ENCODE measurements at places on chromosomes 7 and 10.

DNA sequence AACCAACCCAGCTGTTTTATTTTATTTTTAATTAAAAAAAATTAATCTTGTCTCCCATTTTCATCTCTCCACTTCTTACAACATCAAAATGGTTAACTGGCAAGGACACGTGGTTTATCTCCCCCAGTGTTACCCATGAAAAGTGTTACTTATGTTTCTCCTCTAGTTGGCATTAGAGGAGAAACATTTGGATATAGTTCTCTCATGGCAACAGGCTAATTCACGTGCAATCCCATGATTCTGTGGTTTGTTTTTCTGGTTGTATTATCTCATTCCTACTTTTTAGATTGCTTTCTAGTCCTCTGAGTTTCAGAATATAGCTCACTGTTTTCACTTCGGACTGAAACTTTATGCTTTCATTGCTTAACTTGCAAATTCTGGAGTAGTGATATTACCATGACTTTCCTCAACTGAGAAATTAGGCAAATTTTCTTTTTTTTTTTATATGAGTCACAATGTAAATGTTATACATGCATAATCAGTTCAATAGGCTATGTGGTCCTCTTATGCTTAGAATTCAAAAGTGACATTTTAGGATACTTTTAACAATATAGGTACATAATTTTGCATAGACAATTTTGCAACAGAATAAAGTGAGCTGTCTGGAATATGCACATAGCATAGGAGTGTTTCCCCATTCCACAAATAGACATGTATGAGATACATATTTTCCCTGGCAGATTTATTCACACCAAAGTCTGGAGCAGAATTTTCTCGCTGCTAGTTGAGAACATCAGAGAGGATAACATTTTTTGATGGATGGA lies 43.0 kb downstream of the LHFPL3 start:
- DNase-seq: no peak

DNA sequence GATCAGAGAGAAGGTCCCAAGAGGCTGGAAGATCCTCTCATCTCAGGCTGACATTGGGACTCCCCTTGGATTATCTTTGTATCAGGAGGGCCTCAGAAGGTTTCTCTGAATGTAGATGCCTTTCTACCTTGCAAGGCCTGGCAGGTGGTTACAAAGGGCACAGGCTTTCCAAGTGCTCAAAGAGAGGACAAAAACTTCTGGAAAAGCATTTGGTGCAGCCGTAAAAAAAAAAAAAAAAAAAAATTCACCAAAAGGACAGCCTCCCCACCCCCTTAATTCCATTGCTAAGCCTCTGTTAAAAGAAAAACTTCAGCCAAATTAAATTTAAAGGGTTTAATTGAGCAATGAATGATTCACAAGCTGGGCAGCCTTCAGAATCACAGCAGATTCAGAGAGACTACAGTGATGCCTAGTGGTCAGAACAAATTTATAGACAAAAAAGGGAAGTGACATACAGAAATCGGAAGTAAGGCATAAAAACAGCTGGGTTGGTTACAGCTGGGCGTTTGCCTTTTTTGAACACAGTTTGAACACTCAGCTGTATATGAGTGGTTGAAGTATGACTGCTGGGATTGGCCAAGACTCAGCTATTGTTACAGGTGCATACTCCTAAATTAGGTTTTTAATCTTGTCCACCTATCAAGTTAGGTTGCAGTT lies 42.5 kb upstream of the LRGUK start:
- peak; percentile 74 for DNase-seq

GRCh38 chr7:68043546-68043945 lies 1046.9 kb downstream of the TYW1 start:
- no peak for DNase-seq

GRCh38 chr10:19788902-19789301 lies 27.3 kb upstream of the PLXDC2 start:
- no peak for DNase-seq

- no peak for DNase-seq
Observed at GRCh38 chr7:19143881-19144574, 1.2 kb downstream of the FERD3L start.

- no peak for DNase-seq
Observed at GRCh38 chr10:72030762-72031543, 57.4 kb downstream of the SPOCK2 start.

GRCh38 chr10:21292763-21293517 lies 232.5 kb downstream of the SKIDA1 start:
- no peak for DNase-seq

GRCh38 chr7:69199661-69200060 lies 398.6 kb upstream of the AUTS2 start:
- no peak for DNase-seq

GRCh38 chr7:2471022-2471329 lies 5.2 kb downstream of the GRIFIN start:
- DNase-seq: no peak

DNA sequence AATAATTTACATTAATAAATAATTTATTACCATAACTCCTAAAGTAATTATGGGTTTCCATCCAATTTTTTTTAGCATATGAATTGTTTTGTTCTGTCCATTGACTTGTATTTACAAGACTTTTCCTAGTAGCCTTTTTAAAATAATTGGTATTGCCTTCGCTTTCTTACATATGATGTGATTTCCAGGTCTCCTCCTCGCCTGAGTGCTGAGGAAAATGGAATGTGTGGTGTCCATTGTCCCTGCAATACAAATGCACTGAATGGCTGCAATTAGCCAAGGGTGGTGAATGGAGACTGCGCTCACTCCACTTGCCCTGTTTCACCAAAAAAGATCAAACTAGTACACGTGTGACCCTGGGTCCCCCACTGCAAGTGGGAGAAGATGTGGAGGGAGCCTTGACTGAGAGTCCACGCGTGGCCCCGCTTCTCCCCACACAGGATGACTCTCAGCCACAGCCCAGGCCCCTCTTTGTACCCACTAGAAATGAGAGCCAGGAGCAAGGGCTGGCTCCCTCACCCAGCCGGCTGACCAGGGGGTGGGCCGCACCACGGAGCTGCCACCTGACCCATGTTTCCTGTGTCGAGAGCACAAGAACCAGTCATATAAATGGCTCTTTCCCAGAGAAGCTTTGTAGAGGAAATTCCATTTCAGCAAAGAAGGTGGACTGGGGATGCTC lies 52.6 kb downstream of the FAM53B start:
- no peak for DNase-seq

- DNase-seq: no peak
Observed at GRCh38 chr7:26437003-26437532, 145.4 kb downstream of the SNX10 start.

DNA sequence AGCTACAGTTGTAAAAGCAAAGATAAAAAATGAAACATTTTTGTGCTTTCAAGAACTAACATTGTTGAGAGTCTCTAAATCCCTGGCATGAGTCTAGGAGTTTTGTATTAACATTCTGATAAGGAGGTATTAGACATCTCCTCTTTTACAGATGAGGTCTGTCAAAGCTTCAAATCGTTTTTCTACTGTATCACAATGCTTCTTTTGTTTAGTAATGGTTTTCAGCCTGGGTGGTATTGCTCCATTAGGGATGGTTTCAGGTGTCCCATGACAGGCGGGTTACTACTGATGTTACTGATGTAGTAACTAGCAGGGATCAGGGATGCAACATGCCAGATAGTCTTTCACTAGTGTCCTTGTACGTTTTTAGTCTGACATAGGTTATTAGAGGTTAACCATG lies 27.4 kb downstream of the STAM start:
- no peak for DNase-seq

DNA sequence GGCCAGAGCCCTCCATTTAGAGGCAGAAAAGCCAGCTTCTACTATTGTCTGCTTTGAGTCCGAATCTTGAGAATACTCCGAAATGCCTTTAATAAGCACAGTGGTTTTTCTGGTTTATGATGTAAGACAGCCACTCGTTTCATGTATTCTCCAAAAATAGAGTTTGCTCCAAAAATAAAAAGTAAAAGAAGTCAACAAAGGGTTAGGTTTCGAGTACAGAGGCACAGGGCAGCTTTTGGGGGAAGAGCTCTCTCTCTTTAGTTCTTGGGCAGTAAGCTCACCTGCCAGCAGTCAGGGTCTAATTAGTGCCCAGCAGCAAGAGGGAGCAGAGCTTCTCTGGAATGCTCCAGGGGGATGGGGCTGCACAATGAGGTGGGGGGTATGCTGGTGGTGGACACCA lies 20.2 kb downstream of the CREB3L2 start:
- no peak for DNase-seq

DNA sequence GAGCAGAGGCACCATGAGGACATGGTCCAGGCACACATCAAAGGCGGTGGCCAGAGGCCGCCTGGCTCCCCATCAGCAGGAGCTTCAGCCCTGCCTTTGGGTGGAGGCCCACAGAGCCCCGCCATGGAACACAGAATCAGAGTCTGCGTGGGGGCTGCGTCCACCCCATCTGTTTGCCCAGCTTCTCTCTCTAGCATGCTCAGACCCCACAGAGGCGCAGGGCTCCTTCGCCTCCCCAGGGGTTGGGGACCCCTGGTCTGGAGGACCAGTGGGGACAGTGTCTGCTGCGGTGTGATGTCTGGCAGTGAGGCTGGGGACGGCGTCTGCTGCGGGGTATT lies 321.9 kb downstream of the PTPRN2 start:
- DNase-seq: no peak

DNA sequence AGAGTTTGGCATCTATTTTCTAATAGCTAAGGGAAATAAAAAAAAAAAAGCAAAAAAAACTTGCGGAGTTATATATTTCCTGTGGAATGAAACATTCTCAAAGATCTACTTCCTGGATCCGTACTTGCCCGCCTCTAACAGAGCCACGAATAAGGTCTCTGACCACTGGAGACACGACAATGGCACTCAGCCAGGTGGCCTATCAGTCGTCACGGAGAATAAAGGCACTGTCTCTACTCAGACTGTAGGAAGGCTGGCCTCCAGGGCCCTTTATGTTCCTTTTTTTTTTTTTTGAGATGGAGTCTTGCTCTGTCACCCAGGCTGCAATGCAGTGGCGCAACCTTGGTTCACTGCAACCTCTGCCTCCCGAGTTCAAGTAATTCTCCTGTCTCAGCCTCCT lies 58.7 kb downstream of the RGS10 start:
- DNase-seq: no peak

DNA sequence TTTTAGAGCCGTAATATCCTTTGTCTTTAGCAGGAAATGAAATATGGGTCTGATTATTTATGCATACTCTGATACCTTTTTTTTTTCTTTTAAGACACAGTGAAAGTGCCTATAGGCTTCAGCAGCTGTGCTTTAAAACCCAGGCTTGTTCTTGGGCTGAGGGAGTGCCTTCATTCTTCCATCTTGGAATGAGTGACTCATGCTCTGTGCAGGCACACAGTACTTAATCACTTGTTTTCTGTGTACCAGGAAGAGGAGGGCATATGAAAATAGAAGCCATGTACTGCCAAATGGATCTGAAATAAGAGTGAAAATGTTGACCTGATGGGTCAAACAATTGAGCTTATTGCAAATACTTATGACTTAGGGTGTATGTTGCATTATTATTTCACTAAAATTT lies 12.0 kb downstream of the INPP5F start:
- no peak for DNase-seq

- DNase-seq: no peak
Observed at GRCh38 chr7:114298011-114298410, 116.6 kb upstream of the FOXP2 start.
